Lung (tissue), 17 donors: ENCODE measurements at places on chromosomes 3 and 15.

- DNase-seq: no peak
Measured at GRCh38 chr3:29026286-29026685, 254.6 kb upstream of the RBMS3 start.

DNA sequence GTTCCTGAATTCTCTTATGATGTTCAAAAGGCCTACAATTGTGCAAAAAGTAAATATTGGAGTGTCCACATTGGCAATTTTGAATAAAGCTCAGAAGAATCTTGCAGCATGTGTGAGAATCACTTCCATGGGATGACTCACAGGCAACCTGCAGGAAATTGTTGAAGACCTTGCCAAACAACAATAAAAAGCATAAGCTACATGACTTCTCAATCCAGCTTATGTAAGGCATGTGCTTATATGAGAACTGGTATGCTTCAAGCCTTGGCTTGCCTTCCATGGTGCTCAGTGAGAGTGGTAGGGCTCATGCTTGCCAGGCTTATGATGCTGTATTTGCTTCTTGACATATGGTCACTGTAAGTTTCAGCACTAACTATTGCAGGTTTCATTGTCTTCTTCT lies 18.4 kb upstream of the BCHE start:
- DNase-seq: no peak

- no peak for DNase-seq
Measured at GRCh38 chr15:40829115-40829514, 607 bp upstream of the PPP1R14D start.

- no peak for DNase-seq
Measured at GRCh38 chr15:68503213-68503612, 71.2 kb upstream of the ITGA11 start.

GRCh38 chr15:71133747-71134472 lies 18.6 kb downstream of the THSD4 start:
- DNase-seq: peak; percentile 49

GRCh38 chr3:178001670-178002101 lies 534.5 kb upstream of the KCNMB2 start:
- DNase-seq: no peak

DNA sequence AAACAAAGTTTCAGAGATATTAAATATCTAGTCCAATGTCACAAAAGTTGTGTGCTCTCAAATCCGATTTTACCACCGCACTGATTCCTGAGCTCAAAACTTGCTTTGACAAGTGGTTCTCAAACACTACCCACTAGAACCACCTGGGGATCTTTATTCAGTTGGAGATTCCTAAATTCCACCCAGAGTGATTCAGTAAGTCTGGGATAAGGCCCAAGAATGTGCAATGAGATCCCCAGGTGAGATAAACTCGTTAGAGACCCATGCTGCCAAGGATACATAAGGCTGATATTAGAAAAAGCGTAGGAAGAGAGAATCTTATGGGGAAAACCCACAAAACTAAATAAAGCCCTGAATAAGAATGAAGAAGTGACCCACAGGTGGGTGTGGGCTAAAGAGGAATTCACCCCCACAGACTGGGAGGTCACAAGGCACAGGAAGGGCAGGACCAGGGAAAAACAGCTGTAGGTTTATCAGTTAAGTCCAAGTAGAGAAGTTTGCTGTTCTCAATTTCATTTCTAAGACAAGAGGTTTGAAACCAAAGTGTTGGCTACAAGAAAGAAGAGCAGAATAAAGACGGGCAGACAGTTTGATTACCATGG lies 11.5 kb upstream of the RPS17 start:
- no peak for DNase-seq

- DNase-seq: no peak
Measured at GRCh38 chr3:178201714-178202113, 334.5 kb upstream of the KCNMB2 start.

DNA sequence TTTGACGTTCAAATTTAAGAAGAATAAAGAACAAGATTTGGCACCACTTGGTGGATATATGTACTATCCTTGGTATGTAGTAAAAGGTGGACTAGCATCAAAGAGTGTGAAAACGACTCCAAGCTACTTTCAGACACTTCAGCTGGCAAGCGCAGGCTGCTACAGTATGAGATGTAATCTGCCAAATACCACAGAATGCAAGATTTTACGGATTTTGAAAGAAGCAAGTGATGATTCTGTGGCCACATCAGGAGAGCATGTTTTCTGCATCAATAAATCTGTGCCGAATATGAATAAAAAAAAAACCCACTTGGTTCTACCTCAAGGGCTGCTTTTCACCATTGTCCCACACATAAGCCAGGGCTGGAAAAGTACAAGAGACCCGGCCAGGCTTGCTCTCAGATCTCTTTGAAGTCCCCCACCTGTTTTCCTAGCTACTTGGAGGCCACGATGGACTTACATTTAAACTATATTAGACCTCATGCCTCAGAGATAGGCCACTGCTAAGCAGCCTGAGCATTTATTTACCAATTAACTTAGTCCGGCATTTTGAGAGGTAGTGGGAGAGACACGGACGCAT lies 37.4 kb downstream of the MYO1E start:
- peak; percentile 15 for DNase-seq

DNA sequence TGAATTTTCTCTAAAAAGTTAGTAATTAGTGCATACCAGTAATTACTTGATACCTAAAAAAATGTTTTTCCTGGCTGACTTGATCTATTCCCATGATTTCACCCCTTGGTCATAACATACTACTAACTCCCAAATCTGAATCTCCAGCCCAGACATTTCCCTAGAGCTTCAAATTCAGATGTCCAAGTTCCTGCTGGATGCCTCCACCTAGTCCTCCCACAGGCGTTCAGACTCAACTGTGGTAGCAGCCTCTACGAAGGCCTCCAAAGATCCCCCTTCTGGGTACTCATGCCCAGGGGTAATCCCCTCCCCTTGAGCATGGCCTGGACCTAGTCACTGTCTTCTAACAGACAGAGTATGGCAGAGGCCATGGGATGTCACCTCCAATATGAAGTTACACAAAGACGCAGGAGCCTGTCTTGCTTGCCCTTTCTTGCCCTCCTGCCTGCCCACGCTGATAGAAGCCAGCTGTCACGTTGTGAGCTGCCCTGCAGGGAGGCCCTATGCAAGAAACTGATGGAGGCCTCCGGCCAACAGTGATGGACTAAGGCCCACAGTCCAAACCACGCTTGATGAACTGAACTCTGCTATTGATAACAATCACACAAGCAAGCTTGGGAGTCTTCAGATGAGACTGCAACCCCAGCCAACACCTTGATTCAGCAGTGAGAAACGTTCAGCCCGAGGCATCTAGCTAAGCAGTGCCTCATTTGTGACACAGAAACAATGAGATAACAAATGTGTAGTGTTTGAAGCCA lies 8.6 kb upstream of the FBN1 start:
- DNase-seq: no peak
